ENCODE measurements at places on chromosomes 4 and X. TPM values are rescaled to one million over a fixed set of nuclear protein-coding genes. Genes with fewer than 3 reads are reported as not detected.
A peak's percentile ranks its signal among the peaks of the same experiment; 100 is the strongest.

DNA sequence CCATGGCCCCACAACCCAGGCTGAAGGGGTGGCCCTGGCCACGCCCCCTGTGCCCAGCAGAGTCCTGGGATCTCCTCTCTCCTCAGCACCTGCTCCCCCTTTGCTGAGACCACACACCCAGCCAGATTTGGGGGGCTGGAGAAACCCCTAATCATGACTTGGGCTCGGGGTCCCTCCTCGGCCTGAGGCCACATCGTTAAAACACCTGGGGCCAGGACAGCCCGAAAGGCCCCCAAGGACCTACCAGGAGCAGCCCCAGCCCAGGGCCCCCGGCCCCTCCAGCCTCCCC lies 116.7 kb downstream of the FAM53A start:
- peaks cover 2% of the 10 kb centered on the region for H3K4me1 ChIP-seq
- peaks cover 12% of the 10 kb centered on the region for H3K27me3 ChIP-seq
- H3K4me3 ChIP-seq: no peak overlapping the region
- no peak for DNase-seq
- no peak overlapping the region for H3K27ac ChIP-seq

DNA sequence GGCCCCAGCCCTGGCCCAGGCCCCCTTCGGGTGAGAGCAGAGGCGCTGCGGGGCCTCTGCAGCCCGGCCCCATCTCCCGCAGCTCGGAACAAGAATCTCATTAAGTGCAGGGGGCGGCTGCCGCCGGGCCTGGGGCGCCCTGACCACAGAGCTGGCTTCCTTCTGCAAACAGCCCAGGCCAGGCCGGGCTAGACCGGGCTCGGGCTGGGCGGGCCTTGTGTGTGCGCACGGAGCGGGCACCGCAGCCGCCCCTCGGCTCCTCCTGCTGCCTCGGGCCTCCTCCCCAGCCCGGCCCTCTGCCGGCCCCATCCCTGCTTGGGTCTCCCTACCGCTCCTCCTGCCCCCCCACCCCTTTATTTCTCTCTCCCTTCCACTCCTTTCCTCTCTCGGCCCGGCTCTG lies 83.3 kb downstream of the EFNB1 start:
- DNase-seq: no peak
- H3K27me3 ChIP-seq: peaks cover 5% of the 10 kb centered on the region
- no peak overlapping the region for H3K4me3 ChIP-seq
- no peak overlapping the region for H3K27ac ChIP-seq

DNA sequence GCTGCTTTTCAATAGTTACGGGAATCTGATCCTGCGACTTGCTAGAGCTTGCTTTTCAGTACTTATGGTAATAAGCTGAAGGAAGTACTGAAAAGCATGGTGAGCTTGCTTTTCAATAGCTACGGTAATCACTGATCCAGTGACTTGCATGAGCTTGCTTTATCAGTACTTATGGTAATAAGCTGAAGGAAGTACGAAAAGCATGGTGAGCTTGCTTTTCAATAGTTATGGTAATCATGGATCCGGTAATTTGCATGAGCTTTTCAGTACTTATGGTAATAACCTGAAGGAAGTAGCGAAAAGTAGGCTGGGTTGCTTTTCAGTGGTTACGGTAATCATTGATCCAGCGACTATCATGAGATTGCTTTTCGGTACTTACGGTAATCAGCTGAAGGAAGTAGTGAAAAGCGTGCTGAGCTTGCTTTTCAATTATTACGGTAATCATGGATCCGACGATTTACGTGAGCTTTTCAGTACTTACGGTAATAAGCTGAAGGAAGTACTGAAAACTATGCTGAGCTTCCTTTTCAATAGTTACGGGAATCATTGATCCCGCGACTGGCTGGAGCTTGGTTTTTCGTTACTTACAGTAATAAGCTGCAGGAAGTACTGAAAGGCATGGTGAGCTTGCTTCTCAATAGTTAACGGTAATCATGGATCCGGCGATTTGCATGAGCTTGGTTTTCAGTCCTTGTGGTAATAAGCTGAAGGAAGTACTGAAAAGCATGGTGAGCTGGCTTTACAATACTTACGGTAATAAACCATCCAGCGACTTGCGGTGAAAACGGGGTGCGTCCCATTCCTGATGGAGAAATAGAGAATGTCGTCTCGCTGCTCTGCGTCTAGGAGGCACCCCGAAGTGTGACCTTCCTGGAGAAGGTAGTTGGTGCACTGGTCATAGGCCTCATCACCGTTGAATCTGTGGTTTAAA lies 6.5 kb downstream of the CRLF2 start:
- no peaks in the 10 kb centered on the region for H3K36me3 ChIP-seq
- no peak for DNase-seq
- no peak overlapping the region for H3K27ac ChIP-seq
- H3K4me3 ChIP-seq: peak overlapping the region; percentile 76

- peaks cover 18% of the 10 kb centered on the region for H3K4me1 ChIP-seq
- H3K4me3 ChIP-seq: peak overlapping the region; percentile 95
- H3K27me3 ChIP-seq: no peaks in the 10 kb centered on the region
- H3K36me3 ChIP-seq: peaks cover 22% of the 10 kb centered on the region
- peak overlapping the region; percentile 85 for H3K27ac ChIP-seq
- peak; percentile 19 for DNase-seq
These were observed 763 bp downstream of the PYURF start for GRCh38 chr4:88522702-88523324.

DNA sequence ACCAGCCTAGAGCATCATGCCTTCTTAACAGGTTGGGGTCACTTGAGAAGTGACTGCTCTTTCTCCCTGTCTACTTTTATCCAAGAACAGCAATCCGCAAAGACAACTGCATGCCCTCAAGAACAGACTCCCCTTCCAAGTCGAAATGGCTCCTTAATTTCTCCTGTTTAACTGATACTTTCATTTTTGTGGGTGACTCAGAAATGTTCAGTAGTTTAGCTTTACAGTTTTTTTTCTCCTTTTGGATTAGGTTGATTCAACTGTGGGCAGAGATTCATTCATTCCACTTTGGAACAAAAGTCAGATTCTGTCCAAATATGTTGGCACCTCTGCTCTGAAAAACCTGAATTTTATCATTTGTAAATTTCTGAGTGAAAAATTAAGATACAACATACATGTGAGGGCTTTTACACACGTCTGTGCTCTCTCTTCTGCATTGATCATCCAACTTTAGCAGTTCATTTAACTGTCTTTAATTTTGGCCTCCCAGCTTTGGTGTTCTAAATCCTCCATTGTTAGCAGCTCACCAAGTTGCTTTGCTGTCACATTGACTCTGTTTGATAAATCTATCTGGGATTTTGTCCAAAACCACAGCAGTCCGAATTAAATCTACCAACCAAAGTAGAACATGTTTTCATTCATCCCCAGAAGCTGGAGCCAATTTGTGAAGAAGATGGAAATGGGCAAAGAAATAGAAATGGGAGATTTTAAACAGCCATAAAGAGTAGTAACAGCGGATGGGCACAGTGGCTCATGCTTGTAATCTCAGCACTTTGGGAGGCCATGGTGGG lies 50.0 kb downstream of the HOPX start:
- DNase-seq: no peak
- H3K27me3 ChIP-seq: peaks cover 3% of the 10 kb centered on the region

DNA sequence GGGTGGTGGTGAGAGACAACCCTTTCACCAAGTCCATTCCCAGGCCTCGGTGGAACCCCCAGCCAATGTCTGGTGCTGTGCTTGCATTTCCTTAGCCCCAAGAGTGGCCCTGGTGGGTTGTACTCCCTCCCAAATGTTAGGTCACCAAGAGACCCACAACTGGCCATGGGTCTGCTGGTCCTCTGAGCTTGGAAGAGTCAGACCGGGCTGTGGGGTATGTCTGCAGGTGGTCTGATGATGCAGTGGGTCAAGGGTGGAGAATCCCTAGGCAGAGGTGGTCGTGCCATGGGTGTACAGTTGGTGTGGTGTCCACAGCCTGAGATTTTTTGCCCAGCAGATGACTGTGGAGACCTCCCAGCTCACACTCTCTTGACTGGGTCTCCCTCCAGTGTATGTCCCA lies 535.7 kb upstream of the CNKSR2 start:
- H3K27me3 ChIP-seq: no peaks in the 10 kb centered on the region
- no peak overlapping the region for H3K4me3 ChIP-seq
- no peaks in the 10 kb centered on the region for H3K36me3 ChIP-seq
- no peak overlapping the region for H3K27ac ChIP-seq
- no peaks in the 10 kb centered on the region for H3K4me1 ChIP-seq

DNA sequence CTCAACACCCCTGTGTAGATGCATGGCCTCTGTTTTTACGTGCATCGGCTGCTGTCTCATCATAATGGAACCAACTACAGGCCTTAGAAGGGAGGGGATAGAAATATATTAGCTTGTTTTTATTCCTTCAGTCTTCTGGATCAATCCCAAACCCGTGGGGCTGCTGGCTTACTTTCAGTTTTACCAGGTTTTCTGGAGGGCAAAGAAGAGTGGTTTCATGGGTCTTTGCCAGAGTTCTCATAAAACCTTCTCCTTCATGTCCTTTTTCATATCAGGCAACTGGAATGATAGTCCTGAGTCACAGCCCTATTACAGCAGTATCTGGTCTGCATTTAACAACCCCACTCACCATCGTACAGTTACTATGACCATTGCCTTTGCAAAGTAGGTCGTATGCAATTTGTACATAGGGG lies 34.6 kb downstream of the PPP2R2C start:
- H3K27ac ChIP-seq: no peak overlapping the region
- H3K27me3 ChIP-seq: peaks cover 4% of the 10 kb centered on the region
- H3K36me3 ChIP-seq: no peaks in the 10 kb centered on the region
- H3K4me3 ChIP-seq: no peak overlapping the region
- no peak for DNase-seq
- H3K4me1 ChIP-seq: no peaks in the 10 kb centered on the region

GRCh38 chr4:84691170-84691691 lies 108.3 kb downstream of the CDS1 start:
- peaks cover 3% of the 10 kb centered on the region for H3K27me3 ChIP-seq
- no peaks in the 10 kb centered on the region for H3K4me1 ChIP-seq
- H3K36me3 ChIP-seq: no peaks in the 10 kb centered on the region
- H3K4me3 ChIP-seq: no peak overlapping the region
- DNase-seq: no peak
- H3K27ac ChIP-seq: no peak overlapping the region

- DNase-seq: no peak
- H3K4me3 ChIP-seq: peak overlapping the region; percentile 40
- H3K4me1 ChIP-seq: peaks cover 67% of the 10 kb centered on the region
- no peaks in the 10 kb centered on the region for H3K36me3 ChIP-seq
- no peaks in the 10 kb centered on the region for H3K27me3 ChIP-seq
These were observed 38.9 kb downstream of the DTHD1 start for GRCh38 chr4:36320117-36320896.

DNA sequence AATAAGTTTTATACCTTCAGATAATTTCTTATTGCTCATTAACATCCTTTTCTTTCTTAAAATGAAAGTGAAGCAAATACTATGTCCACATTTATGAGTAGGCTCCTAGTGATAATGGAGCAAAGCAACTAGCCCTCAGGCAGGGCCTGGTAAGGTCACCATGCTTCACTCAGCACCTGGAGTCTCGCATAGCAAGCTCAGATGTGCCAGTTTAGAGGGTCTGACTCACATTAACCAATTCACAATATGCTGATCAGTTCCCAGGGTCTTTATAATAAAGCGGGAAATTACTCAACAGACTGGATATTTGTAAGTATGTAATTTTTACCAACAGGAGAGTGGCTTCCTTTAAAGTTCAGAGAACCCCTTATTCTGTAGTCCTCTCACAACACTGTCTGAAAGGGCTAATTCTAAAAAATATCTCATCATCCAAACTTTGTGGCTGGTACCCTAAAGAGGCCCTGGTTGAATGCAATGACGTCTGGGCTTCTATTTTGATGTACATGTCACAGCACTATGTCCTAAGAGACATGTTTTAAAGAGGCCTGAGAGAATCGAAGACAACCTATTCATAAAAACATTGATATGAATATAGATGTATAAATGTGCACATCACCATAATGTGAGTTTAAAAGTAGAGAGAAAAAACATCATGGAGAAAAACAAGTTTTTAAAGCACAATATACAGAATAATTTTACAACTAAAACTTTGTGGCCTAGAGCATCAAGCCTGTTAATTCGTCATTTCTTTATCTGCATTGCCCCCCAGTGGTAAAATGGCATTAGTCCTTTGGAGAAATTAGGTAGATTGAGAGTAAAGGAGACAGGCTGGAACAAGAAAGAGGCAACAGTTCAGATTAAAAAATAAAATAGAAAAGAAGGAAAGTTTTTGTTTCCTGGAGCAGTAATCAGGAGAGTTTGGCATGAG lies 44.3 kb downstream of the IL21 start:
- peaks cover 7% of the 10 kb centered on the region for H3K27me3 ChIP-seq
- no peak overlapping the region for H3K4me3 ChIP-seq
- H3K27ac ChIP-seq: no peak overlapping the region
- DNase-seq: no peak
- no peaks in the 10 kb centered on the region for H3K4me1 ChIP-seq

DNA sequence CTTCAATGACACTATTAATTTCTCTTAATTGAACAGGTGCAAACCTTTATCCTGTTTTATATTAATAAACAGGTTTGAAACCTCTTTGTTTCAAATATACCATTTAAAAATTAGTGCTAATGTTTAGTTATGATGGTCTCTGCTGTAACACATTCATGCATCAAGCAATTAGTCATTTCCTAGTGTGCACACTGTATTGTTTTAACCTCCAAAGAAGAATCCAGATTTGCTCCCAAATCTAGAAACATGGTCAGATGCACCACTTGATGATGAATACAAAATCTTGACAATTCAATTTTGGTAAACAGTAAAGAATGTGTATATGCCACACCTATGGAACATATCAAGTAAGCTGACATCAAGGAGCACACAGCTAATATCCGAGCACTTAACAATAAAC lies 157.1 kb downstream of the TRIML1 start:
- H3K4me1 ChIP-seq: no peaks in the 10 kb centered on the region
- H3K4me3 ChIP-seq: no peak overlapping the region
- DNase-seq: no peak
- no peaks in the 10 kb centered on the region for H3K27me3 ChIP-seq

- no peak overlapping the region for H3K4me3 ChIP-seq
- no peak overlapping the region for H3K27ac ChIP-seq
- no peak for DNase-seq
- no peaks in the 10 kb centered on the region for H3K27me3 ChIP-seq
These were observed 411.9 kb downstream of the TRIML1 start for GRCh38 chr4:188551156-188551555.

Gene RBM46
- total RNA-seq: not detected

Gene ZNF630
- not detected for total RNA-seq

Gene SERTM2
- not detected for total RNA-seq

Gene PFKFB1
- 0.71 TPM for total RNA-seq

Gene PRDM8
- 9.0 TPM for total RNA-seq

Gene HPGDS
- total RNA-seq: not detected

Gene EDA2R
- 0.15 TPM for total RNA-seq

Gene STARD8
- total RNA-seq: 0.05 TPM

Measured in activated B cell treated with CpG ODN at 0.5 μM for 24 hours (primary cell).